ENCODE measurements at places on chromosomes 11 and 22.

- DNase-seq = no peak
These were observed 1466.4 kb downstream of the FAM181B start for GRCh38 chr11:81267246-81267645.

DNA sequence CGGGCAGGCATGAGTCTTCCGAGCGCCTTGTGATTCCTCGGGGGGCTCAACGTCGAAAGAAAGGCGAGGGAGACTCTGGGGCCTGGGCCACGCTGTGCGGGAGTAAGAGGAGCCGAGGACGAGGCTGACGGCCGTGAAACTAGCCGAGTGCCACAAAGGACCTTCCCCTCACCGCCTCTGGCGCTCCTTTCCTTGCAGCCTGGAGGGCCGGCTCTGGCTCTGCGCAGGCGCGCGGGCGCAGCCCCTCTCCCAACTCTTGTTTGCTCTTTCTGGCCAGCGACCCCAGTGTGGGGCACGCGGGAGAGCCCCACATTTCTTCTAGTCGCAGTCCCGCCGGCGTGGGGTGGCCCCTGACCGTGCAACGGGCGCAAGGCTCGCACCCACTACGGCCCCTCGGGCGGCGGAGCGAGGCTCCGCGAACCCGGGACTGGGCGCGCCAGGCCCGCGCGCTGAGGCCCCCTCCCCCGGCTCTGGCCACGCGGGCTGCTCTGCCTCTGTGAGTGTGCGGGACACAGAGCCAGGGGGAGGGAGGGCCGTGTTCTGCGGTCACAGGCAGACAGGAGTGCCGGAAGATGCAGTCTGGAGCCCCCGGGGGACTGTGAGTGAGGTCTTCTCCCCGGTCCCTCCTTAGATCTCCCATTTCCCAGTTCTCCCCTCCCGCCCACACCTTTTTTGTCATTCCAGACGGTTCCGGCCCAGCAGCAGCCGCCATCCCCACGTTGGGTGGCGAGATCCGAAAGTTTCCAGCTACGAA lies 1.0 kb upstream of the TOB2 start:
- DNase-seq = peak; percentile 71

GRCh38 chr11:60989093-60989650 lies 17.7 kb downstream of the CD6 start:
- DNase-seq = no peak

DNA sequence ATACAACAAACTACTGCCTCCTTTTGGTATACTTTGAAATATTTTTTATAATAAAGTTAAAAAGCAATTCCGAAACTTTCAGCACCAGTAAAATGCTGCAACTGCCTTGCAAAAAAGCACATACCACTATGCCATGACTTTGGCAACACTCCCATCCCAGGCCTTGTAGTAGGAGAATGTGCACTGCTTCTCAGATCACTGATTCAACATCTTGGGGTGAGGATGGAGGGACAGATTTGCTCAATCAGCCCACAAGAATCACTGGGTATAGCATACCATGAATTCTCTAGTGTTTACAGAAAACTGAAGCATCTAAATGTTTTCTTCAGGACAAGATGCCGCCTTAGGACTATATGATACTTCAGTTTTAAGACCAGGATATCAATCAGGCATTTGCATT lies 14.9 kb downstream of the EIF4ENIF1 start:
- no peak for DNase-seq

DNA sequence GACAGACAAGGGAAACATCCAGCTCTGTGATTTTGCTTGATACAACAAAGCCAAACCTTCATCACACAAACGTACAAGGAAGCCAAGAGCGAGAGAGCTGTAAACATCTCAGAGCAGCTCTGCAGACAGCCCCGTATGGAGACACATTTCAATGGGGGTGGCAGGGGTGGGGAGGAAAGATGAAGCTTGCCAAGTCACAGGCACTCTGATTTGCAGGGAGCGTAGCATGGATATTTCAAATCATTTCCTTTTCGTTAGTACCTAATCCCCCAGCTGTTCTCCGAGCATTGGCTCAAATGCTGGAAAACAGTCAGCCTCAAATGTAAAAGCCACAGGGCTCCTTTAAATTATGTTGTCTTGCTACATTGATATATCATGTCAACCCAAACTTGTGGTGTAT lies 458.9 kb upstream of the CADM1 start:
- peak; percentile 11 for DNase-seq

- DNase-seq = no peak
These were observed 109.1 kb downstream of the TRPC6 start for GRCh38 chr11:101474666-101475065.

GRCh38 chr11:67116758-67117105 lies 2.3 kb upstream of the KDM2A start:
- DNase-seq = no peak

- no peak for DNase-seq
These were observed 104.8 kb downstream of the ZNF280B start for GRCh38 chr22:22403771-22404170.

DNA sequence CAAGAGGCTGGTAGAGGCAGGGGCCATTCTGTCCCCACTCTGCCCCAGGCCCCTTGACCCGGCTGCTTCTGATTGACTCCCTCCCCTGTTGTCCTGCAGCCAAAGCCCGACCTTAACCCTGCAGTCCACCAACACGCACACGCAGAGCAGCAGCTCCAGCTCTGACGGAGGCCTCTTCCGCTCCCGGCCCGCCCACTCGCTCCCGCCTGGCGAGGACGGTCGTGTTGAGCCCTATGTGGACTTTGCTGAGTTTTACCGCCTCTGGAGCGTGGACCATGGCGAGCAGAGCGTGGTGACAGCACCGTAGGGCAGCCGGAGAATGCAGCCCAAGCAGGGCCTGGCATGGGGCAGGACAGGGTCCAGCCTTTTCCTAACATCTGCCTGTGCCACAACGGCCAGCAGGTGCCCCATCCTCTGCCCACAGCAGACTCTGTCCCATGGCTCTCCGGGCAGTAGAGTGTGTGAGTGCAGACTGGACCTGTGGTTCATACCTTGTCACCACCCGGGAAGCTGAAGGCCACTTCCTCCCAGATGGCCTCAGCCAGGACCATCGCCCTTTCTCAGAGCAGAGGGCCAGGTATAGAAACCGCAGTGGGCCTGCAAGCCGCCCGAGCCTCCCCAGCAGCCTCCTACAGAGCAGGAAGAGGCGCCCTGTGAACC lies 26.8 kb upstream of the MGAT3 start:
- no peak for DNase-seq

- peak; percentile 72 for DNase-seq
These were observed 14.6 kb upstream of the CTSD start for GRCh38 chr11:1778141-1778911.

GRCh38 chr11:104332110-104332509 lies 168.2 kb upstream of the PDGFD start:
- peak; percentile 26 for DNase-seq

- DNase-seq = peak; percentile 70
These were observed 29.9 kb downstream of the ALG9 start for GRCh38 chr11:111841370-111842053.

GRCh38 chr11:41320653-41321052 lies 138.8 kb downstream of the LRRC4C start:
- no peak for DNase-seq

DNA sequence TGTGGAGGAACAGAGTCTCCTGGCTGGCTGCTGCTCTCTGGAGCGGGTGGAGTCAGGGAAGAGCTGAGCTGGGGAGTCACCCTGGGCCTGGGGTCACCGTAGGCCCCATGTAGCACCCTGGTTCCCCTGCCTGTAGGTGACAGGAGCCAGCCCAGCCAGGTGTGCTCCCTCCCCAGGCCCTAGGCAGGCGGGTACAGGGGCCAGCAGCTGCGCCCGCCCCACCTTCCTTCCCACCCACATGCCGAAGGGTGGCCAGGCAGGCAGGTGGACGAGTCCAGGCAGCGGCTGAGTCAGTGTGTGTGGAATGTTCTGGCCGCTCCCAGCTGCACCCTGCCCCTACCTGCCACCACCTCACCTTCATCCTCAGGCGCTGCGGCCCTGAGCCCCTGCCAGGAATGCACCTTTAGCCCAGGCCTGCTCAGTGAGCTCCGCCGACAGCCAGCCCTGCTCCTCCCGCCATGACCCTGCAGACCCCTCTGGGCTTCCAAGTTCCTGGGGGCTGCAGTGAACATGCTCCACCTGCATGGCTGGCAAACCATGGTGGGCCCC lies 654 bp upstream of the SYT8 start:
- DNase-seq = no peak

DNA sequence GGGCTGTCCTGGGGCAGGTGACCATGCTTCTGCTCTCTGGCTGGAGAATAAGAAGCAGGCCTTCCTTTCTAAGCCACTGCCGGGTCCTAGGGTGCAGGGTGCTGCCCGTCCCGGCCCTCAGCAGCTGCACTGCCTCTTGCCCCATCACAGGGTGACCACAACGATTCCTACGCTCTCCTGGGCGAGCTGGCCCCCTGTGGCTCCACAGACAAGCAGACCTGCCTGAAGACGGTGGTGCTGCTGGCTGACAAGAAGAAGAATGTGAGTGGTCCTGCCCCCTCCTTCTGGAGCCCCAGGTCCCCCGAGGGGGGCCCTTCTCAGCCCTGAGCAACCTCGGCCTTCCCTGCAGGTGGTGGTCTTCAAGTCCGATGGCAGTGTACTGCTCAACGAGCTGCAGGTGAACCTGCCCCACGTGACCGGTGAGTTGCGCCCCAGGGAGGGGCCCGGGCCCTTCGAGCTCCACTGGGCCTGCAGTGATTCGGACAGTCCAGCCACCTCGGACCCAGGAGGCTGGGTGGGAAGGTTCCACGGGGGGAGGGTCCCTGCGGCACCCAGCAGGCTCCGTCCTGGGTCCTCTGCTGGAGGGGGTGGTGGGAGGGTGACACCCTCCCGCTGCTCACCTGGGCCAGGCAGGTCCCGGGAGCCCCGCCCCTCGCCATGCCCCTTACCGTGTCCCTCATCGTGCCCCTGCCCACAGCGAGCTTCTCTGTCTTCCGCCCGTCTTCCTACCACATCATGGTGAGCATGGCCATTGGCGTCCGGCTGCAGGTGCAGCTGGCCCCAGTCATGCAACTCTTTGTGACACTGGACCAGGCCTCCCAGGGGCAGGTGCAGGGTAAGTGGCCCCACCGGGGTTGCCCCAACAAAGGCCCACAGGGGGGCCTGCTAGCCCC lies 8.3 kb downstream of the MUC2 start:
- DNase-seq = no peak

DNA sequence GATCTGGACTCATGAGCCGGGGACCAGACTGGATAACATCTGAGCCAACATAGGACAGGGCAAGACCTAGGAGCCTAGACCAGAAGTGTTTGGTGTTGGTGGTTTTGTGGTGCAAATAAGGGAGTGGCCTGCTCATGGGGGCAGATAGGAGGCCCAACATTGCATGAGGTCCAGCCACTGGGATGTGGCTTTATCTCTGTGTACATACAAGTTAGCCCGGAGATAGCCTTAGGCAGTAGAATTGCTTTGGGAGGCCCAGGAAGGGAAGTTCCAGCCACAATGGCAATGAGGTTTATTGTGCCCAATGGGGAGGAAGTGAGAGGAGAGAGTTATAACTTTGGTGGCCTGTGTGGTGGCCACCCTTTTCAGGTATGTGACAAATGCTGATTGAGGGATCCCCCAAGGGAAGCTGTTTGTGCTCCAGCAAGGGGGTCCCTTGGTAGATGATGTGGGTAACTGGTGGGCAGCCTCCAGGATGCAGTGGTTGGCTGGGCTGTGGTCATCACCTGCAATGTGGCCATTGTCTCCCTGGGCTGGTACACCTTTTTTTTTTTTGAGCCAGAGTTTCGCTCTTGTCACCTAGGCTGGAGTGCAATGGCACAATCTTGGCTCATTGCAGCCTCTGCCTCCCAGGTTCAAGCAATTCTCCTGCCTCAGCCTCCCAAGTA lies 6.4 kb downstream of the LMO2 start:
- DNase-seq = no peak

DNA sequence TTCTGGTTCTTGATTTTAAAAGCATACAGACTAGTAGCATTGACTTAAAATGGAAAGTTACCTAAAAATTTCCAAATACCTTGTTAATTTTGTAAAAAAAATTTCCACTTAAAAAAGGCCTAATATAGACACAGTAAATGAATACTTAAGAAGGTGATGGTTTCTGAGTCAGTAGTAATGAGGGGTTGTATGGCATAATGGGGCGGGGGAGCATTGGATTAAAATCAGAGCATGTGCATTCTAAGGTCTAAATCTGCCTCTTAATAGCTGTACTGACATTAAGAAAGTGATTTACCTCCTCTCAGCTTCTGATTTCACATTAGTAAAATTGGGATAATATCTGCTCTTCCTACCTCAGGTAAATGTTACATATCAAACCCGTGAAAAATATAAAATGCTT lies 446.5 kb downstream of the AASDHPPT start:
- DNase-seq = no peak

DNA sequence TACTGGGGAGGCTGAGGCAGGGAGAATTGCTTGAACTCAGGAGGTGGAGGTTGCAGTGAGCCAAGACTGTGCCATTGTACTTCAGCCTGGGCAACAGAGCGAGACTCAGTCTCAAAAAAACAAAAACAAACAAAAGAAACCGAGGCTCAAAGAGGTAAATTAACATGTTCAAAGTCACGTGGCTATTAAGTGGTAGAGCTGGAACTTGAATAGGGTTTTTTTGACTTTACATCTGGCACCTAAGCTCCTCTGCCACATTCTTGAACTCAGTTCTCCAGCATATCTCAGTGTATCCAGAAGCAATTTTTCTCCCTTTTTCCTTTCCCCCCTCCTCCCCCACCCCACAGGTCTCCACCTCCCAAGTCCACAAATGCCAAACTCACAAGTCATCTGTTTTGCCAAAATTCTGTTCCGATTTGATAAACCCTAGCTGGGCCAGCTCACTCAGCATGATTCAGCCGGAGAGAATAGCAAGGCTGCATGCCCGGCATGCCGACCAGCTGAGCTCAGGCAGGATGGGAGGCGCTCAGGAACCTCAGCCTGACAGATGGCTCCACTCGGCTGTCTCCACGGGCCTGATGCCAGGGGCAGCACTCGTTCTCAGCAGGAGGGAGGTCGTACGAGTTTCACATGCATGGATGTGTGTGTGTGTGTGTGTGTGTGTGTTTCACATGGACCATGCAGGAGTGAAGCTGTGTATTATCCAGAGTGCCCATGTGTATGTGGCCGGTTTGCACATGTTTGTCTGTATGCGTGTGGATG lies 63.2 kb upstream of the RRAS2 start:
- DNase-seq = peak; percentile 97

GRCh38 chr11:57560146-57560545 lies 7.3 kb downstream of the UBE2L6 start:
- DNase-seq = no peak

GRCh38 chr11:10076458-10077141 lies 217.4 kb downstream of the SBF2 start:
- DNase-seq = peak; percentile 30
